Lower lobe of right lung (tissue), 2 donors: ENCODE measurements at places on chromosomes 5 and 9. TPM values are rescaled to one million over a fixed set of nuclear protein-coding genes. Genes with fewer than 3 reads are reported as not detected.

DNA sequence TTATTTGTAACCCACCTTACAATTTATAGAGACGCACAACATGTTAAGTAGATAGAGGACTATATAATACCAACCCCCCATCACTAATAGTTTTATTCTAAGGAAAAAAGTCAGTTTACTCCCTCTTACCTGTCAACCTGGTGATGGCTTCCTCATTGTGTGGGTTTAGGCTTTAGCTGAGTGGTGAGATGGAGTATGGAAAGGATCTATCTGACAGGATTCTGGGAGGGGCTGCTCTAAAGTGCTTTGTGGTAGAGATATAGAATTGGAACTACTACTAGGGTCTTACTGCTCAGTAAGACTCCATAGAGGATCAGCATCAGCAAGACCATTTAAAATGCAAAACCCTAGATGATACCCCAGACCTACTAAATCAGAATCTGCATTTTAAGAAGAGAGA is 82.1 kb upstream of the IFNE start:
- DNase-seq, result no peak
- H3K27ac ChIP-seq, result no peak overlapping the region
- H3K27me3 ChIP-seq, result peaks cover 28% of the 10 kb centered on the region
- H3K4me1 ChIP-seq, result peaks cover 8% of the 10 kb centered on the region

TERT gene
- not detected for total RNA-seq

DNA sequence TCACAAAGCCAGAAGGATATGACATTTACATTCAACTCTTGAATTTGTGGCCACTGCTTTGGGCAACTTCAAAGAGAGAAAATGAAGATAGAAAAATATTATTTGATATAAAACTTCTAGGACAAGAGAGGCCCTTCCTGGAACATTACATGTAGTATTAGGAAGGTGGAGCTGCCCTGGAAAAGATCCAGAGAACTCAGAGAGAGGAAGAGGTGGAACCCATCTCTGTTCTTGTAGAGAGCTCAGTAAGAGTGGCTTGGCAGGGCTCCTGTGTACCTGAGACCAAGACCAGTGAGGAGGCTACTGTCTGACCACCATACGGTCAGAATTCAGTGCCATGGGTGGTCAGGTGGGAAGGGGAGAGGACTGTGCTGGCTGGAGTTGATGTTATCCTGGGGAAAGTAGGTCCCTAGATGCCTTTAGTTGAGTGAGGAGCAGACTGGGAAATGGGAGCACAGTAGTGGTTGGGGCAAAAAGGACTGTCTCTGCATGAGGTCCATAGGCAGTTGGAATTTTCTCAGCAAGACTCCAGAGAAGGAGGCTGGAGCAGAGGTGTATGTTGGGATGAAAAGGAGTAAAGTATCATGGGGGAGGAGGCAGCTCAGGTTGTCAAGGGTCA is 7.6 kb downstream of the TGFBI start:
- peaks cover 46% of the 10 kb centered on the region for H3K4me1 ChIP-seq
- peaks cover 5% of the 10 kb centered on the region for H3K36me3 ChIP-seq
- no peak for DNase-seq

- no peak overlapping the region for H3K4me3 ChIP-seq
- no peaks in the 10 kb centered on the region for H3K4me1 ChIP-seq
- no peaks in the 10 kb centered on the region for H3K36me3 ChIP-seq
Observed at GRCh38 chr5:115985802-115986757, 23.8 kb downstream of the LVRN start.

DNA sequence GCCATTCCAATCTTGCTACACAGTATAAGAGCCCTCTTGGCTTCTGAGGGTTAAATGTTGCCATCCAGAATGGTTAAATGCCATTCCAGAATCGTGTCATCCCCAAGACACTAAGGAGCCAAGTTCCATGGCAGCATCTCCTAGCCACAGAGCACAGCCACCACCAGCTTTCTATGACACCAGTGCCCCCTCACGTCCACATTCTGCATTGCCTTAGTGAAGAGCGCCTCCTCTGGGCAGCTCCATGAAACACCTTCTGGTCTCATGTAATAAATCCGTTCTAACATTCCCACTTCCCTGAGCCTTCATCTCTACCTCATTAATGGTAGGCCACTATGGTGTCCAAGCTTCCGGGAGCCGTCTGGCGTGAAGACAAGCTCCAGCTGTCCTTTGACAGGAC is 12.4 kb downstream of the CBY3 start:
- H3K4me3 ChIP-seq, result no peak overlapping the region
- no peak for DNase-seq
- H3K4me1 ChIP-seq, result no peaks in the 10 kb centered on the region
- no peaks in the 10 kb centered on the region for H3K27me3 ChIP-seq
- no peak overlapping the region for H3K27ac ChIP-seq
- H3K36me3 ChIP-seq, result peaks cover 24% of the 10 kb centered on the region

- peaks cover 6% of the 10 kb centered on the region for H3K36me3 ChIP-seq
- H3K27me3 ChIP-seq, result no peaks in the 10 kb centered on the region
- no peak overlapping the region for H3K4me3 ChIP-seq
- DNase-seq, result no peak
Observed at GRCh38 chr9:112042244-112042638, 132.9 kb downstream of the SUSD1 start.

- H3K27me3 ChIP-seq, result no peaks in the 10 kb centered on the region
- H3K4me1 ChIP-seq, result peaks cover 32% of the 10 kb centered on the region
- H3K36me3 ChIP-seq, result no peaks in the 10 kb centered on the region
- no peak overlapping the region for H3K4me3 ChIP-seq
- DNase-seq, result no peak
- H3K27ac ChIP-seq, result no peak overlapping the region
Observed at GRCh38 chr5:112146323-112147226, 272.5 kb downstream of the EPB41L4A start.

PCDHA6 gene
- 0.50 TPM for total RNA-seq

DNA sequence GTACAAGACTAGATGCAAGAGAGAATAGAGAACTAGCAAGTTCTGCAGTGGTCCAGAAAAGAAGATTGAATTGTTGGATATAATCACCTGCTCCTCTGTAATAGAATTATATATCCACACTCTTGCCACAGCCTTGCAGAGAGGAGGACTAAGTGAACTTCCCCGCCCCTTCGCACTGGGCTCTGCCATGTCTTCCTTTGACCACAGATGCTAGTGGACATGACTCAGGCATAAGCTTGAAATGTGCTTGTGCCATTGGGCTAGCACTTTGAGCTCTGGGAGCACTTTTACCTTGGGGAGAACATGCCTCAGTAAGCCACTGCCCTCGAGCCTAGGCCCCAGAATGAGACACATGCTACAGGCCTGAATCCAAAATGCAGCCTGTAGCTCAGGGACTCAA is 113.5 kb upstream of the RASA1 start:
- no peaks in the 10 kb centered on the region for H3K36me3 ChIP-seq
- H3K4me1 ChIP-seq, result no peaks in the 10 kb centered on the region
- H3K4me3 ChIP-seq, result no peak overlapping the region
- no peak overlapping the region for H3K27ac ChIP-seq
- DNase-seq, result no peak

GRCh38 chr5:143898916-143899591 is 87.1 kb downstream of the HMHB1 start:
- H3K4me3 ChIP-seq, result no peak overlapping the region
- DNase-seq, result no peak
- peaks cover 4% of the 10 kb centered on the region for H3K4me1 ChIP-seq
- no peaks in the 10 kb centered on the region for H3K27me3 ChIP-seq

DNA sequence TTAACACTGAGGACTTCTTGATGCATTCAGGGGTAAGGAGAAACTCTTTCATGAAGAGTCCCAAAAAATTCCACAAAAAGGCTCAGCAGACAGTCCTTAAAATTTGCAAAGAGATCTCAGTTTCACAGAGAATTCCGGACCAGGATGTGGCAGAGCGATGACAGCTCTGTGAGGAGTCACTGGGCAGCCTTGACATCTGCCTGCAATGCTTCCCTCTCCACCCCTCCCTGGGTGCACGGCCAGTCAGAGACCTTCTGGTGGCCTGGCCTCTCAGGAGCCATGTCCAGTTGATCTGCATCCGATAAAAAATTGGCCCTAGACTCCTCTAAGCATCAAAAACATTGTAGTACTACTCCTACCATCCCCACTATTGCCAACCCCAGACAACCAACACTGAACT is 76.8 kb downstream of the MACROH2A1 start:
- no peak overlapping the region for H3K4me3 ChIP-seq
- H3K27me3 ChIP-seq, result no peaks in the 10 kb centered on the region
- no peaks in the 10 kb centered on the region for H3K36me3 ChIP-seq

TEX48 gene
- total RNA-seq, result not detected

DNA sequence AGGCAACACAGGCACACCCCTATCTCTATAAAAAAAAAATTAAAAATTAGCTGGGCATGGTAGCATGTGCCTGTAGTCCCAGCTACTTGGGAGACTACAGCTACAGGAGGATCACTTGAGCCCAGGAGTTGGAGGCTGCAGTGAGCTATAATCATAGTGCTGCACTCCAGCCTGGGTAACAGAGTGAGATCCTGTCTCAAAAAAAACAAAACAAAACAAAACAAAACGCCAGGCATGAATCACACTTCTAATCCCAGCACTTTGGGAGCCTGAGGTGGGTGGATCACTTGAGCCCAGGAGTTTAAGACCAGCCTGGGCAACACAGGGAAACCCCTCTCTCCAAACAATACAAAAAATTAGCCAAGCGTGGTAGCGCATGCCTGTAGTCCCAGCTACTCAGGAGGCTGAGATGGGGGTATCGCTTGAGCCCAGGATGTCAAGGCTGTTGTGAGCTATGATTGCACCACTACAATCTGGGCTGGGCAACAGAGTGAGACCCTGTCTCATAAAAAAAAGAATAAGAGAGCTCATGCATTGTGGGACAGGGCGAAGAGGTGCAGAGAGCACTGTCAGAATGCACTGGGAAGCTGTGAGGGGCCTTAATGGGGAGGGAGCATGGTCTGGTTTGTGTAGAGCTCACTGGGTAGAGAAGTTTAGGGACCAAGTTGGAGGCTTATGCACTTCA is 8.4 kb upstream of the SAP30L start:
- no peaks in the 10 kb centered on the region for H3K27me3 ChIP-seq
- no peak overlapping the region for H3K4me3 ChIP-seq
- H3K4me1 ChIP-seq, result no peaks in the 10 kb centered on the region
- H3K27ac ChIP-seq, result no peak overlapping the region

RNF183 gene
- total RNA-seq, result not detected

GRCh38 chr9:129669141-129669718 is 3.8 kb downstream of the PRRX2 start:
- H3K4me3 ChIP-seq, result no peak overlapping the region
- H3K27ac ChIP-seq, result no peak overlapping the region
- H3K36me3 ChIP-seq, result no peaks in the 10 kb centered on the region
- peaks cover 3% of the 10 kb centered on the region for H3K4me1 ChIP-seq
- no peak for DNase-seq
- peaks cover 36% of the 10 kb centered on the region for H3K27me3 ChIP-seq

IL7R gene
- total RNA-seq, result 168 TPM

DNA sequence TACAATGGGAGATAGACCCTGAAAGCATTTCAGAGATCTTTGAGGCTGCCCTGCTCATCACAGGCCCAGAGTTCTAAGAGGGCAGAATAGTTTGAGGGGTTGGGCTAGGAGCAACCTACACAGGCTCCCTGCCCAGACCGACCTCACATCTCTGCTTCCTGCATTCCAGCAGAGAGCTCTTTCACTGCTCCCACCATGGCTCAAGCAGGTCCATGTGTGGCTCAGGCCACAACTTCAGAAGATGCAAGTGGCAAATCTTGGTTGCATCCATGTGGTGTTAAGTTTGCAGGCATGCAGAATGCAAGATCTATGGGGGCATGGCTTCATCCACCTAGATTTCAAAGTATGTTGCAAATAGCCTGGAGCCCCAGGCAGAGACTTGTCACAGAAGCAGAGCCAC is 39.0 kb downstream of the GDA start:
- H3K36me3 ChIP-seq, result no peaks in the 10 kb centered on the region
- H3K4me3 ChIP-seq, result no peak overlapping the region
- no peaks in the 10 kb centered on the region for H3K4me1 ChIP-seq
- DNase-seq, result no peak
- H3K27ac ChIP-seq, result no peak overlapping the region
- no peaks in the 10 kb centered on the region for H3K27me3 ChIP-seq

- no peak overlapping the region for H3K27ac ChIP-seq
- H3K4me1 ChIP-seq, result no peaks in the 10 kb centered on the region
- no peaks in the 10 kb centered on the region for H3K27me3 ChIP-seq
- no peak for DNase-seq
- H3K36me3 ChIP-seq, result no peaks in the 10 kb centered on the region
- no peak overlapping the region for H3K4me3 ChIP-seq
Observed at GRCh38 chr5:166957782-166958181, 1333.7 kb upstream of the WWC1 start.

- H3K4me1 ChIP-seq, result peaks cover 8% of the 10 kb centered on the region
- H3K4me3 ChIP-seq, result no peak overlapping the region
- H3K36me3 ChIP-seq, result no peaks in the 10 kb centered on the region
- H3K27ac ChIP-seq, result no peak overlapping the region
- no peaks in the 10 kb centered on the region for H3K27me3 ChIP-seq
Observed at GRCh38 chr5:74895906-74896305, 29.7 kb upstream of the FAM169A start.

DNA sequence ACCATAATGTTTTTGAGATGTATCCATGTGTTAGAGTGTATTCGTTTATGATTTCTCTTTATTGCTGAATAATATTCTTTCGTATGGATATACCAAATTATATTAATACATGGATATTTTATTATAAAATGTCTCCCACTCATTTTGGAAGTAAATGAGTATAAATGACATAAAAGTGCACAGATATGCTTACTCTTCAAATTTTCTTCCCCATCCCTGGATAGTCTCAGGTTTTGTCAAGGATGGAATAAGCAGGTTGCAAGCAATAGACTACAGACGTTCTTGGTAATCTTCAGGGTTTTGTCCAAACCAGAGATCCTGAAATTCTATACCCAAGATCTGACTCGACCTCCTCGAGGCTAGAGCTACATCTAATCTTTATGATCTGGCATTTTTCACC is 50.7 kb downstream of the NIPAL4 start:
- peaks cover 15% of the 10 kb centered on the region for H3K4me1 ChIP-seq
- H3K27ac ChIP-seq, result peak overlapping the region; percentile 20
- no peak for DNase-seq
- H3K36me3 ChIP-seq, result peaks cover 16% of the 10 kb centered on the region
- no peak overlapping the region for H3K4me3 ChIP-seq

- H3K27ac ChIP-seq, result no peak overlapping the region
- no peaks in the 10 kb centered on the region for H3K36me3 ChIP-seq
- H3K27me3 ChIP-seq, result no peaks in the 10 kb centered on the region
- H3K4me3 ChIP-seq, result no peak overlapping the region
- H3K4me1 ChIP-seq, result no peaks in the 10 kb centered on the region
Observed at GRCh38 chr5:32339198-32339597, 26.5 kb upstream of the MTMR12 start.

GRCh38 chr5:77080905-77081304 is 6.2 kb downstream of the ZBED3 start:
- H3K4me1 ChIP-seq, result peaks cover 9% of the 10 kb centered on the region
- H3K36me3 ChIP-seq, result no peaks in the 10 kb centered on the region
- H3K4me3 ChIP-seq, result no peak overlapping the region
- DNase-seq, result no peak

- H3K4me3 ChIP-seq, result no peak overlapping the region
- H3K27me3 ChIP-seq, result no peaks in the 10 kb centered on the region
- H3K4me1 ChIP-seq, result no peaks in the 10 kb centered on the region
- H3K36me3 ChIP-seq, result no peaks in the 10 kb centered on the region
- no peak overlapping the region for H3K27ac ChIP-seq
Observed at GRCh38 chr5:96455789-96456188, 22.7 kb upstream of the PCSK1 start.

GRCh38 chr5:88813244-88813643 is 69.7 kb downstream of the MEF2C start:
- H3K36me3 ChIP-seq, result no peaks in the 10 kb centered on the region
- no peak overlapping the region for H3K27ac ChIP-seq
- H3K4me1 ChIP-seq, result peaks cover 10% of the 10 kb centered on the region
- H3K27me3 ChIP-seq, result no peaks in the 10 kb centered on the region
- no peak overlapping the region for H3K4me3 ChIP-seq
